Esophagus squamous epithelium (tissue), 5 donors: ENCODE measurements at places on chromosomes 7 and 10.

DNA sequence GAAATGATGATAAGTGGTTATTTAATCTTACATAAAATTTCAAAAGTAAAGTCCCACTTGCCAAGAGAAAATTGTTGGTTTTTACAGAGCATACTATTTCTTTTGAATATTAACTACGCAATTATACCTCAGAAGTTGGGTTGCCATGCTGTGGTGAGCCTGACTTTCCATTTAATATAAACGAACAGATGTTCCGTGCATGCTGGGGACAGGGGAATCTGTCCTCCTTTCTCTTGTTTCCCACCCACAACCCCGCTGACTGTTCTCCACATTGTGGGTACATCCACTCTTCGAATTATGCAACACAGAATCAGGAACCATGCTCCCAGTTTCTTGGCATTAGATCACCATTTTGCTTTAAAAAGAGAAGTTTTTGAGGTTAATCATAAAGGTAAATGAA lies 29.2 kb upstream of the RTKN2 start:
- H3K4me3 ChIP-seq, result no peak overlapping the region
- no peak for DNase-seq
- H3K27me3 ChIP-seq, result no peaks in the 10 kb centered on the region
- H3K36me3 ChIP-seq, result no peaks in the 10 kb centered on the region
- no peak overlapping the region for H3K27ac ChIP-seq
- no peaks in the 10 kb centered on the region for H3K4me1 ChIP-seq

GRCh38 chr7:129053938-129054437 lies 923 bp downstream of the TNPO3 start:
- H3K4me3 ChIP-seq, result peak overlapping the region; percentile 91
- H3K36me3 ChIP-seq, result no peaks in the 10 kb centered on the region
- H3K27ac ChIP-seq, result peak overlapping the region; percentile 95
- DNase-seq, result no peak

DNA sequence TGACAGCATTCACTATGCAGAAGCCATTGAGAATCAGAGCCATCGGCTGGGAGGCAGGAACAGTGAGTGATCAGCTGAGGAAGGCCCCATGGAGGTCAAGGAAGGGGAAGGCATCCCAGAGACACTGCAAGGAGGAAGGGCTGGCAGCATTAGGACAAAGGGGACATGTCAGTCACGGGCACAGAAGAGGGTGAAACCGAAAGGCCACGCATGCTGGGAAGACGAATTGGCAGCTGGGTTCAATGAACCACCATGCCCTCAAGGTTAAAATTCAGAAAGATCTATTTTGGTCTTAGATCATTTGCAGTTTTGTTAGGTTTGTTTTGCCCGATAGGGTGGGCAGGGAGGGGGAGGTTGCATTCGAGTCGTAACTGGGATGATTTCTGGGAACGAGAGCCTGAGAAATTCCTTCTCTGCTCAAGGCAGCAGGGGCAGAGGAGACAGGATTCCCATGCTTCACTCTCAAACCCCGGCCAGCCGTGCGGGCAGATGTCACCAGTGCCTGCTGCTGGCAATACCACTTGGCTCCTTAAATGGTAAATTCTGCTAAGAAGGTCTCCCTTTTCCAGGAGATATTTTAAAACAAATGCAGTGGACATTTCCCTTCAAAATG lies 57.7 kb downstream of the ASB13 start:
- peaks cover 26% of the 10 kb centered on the region for H3K4me1 ChIP-seq
- peak overlapping the region; percentile 81 for H3K27ac ChIP-seq
- H3K36me3 ChIP-seq, result no peaks in the 10 kb centered on the region

GRCh38 chr7:116630932-116631671 lies 40.9 kb upstream of the MET start:
- no peaks in the 10 kb centered on the region for H3K36me3 ChIP-seq
- no peak overlapping the region for H3K4me3 ChIP-seq
- no peaks in the 10 kb centered on the region for H3K27me3 ChIP-seq
- H3K4me1 ChIP-seq, result peaks cover 6% of the 10 kb centered on the region

GRCh38 chr7:16660702-16661464 lies 14.9 kb downstream of the BZW2 start:
- H3K4me3 ChIP-seq, result no peak overlapping the region
- H3K4me1 ChIP-seq, result peaks cover 38% of the 10 kb centered on the region
- no peaks in the 10 kb centered on the region for H3K27me3 ChIP-seq
- DNase-seq, result no peak
- H3K27ac ChIP-seq, result no peak overlapping the region
- no peaks in the 10 kb centered on the region for H3K36me3 ChIP-seq

- H3K36me3 ChIP-seq, result no peaks in the 10 kb centered on the region
- H3K4me3 ChIP-seq, result no peak overlapping the region
- H3K27me3 ChIP-seq, result no peaks in the 10 kb centered on the region
- DNase-seq, result no peak
- H3K4me1 ChIP-seq, result no peaks in the 10 kb centered on the region
Measured at GRCh38 chr10:7734821-7735220, 31.7 kb downstream of the ITIH2 start.
